ENCODE measurements at places on chromosomes 12 and 14. TPM values are rescaled to one million over a fixed set of nuclear protein-coding genes. Genes with fewer than 3 reads are reported as not detected.
A peak's percentile ranks its signal among the peaks of the same experiment; 100 is the strongest.

Gene PYGL
- 24.3 TPM for total RNA-seq

Gene HCAR3
- total RNA-seq, result 1.8 TPM

Gene SLC6A13
- total RNA-seq, result not detected

Gene NTS
- total RNA-seq, result not detected

Gene GLIPR1L2
- not detected for total RNA-seq

Gene CD163L1
- 99.5 TPM for total RNA-seq

Gene LRP10
- total RNA-seq, result 112 TPM

Gene SCN8A
- 1.3 TPM for total RNA-seq

Gene GALNT9
- total RNA-seq, result not detected

Gene CLEC6A
- not detected for total RNA-seq

DNA sequence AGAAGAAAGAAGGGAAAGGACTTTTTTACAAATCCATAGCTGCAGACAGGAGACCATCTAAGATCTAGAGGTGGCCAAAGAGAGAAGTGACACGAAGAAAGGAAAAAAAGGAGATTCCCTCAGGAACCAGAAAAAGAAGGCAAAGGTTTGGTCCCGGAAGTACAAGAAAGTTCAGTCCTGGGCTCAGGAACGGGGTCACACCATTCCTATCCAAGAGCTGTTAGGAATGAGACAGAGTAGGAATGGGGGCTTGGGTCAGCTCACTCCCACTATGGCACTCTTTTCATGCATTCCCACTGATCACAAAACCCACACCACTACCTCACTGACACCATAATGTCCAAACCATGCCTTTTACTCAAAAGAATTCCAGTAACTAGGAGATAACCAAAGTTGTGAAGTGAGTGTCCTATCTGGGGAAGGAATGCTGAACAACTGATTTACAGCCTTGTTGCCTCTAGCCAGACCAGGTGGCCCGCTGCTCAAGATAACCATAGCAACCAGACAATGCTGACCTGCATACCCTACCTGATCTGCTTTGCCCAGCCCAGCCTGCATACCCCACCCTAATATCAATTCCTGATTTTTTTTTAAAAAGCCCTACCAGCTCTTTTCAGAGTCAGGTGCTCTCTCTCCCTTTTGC, 8.4 kb downstream of the PPP2R3C start:
- no peaks in the 10 kb centered on the region for H3K4me1 ChIP-seq
- no peak overlapping the region for H3K27ac ChIP-seq
- no peak for DNase-seq
- no peaks in the 10 kb centered on the region for H3K27me3 ChIP-seq

DNA sequence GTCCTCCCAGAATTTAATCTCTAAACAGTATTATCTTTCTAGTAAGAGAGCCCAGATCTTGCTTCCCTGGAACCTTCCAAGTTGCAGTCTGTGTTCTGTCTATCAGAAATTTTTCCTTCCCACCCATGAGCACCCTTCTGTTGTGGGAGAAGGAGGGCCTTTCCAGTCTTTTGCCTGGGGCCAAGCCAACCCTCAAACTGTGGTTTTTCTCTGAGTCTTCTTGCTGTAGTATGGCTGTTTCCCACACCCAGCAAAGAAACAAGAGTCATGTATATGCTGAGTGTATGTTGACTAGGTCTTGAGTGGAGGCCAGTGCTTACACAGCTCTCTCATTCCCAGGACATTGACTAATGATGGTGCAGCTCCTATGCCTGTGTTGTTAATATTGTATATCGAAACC, 104.5 kb downstream of the TGFB3 start:
- no peak for DNase-seq
- H3K27ac ChIP-seq, result no peak overlapping the region

DNA sequence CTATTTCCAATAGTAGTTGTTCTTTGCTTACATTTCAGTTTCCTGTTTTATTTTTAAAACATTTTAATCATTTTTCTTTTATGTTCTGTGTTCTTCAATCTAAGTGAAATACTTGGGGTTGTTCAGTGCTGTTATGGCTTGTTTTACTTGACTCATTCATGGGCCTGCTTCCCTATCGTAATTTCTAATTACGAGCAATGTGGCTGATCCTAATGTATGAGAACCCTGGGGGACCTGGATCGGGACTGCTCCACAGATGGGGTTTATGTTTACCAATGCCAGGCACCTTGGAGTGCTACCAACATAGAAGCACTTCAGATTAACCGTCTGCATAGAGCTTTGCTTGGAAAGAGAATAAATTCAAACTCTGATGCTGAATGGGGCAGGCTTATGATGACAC, 29.8 kb downstream of the TECPR2 start:
- no peak overlapping the region for H3K27ac ChIP-seq
- no peak overlapping the region for H3K4me3 ChIP-seq
- DNase-seq, result no peak
- H3K27me3 ChIP-seq, result no peaks in the 10 kb centered on the region
- H3K4me1 ChIP-seq, result peaks cover 17% of the 10 kb centered on the region

DNA sequence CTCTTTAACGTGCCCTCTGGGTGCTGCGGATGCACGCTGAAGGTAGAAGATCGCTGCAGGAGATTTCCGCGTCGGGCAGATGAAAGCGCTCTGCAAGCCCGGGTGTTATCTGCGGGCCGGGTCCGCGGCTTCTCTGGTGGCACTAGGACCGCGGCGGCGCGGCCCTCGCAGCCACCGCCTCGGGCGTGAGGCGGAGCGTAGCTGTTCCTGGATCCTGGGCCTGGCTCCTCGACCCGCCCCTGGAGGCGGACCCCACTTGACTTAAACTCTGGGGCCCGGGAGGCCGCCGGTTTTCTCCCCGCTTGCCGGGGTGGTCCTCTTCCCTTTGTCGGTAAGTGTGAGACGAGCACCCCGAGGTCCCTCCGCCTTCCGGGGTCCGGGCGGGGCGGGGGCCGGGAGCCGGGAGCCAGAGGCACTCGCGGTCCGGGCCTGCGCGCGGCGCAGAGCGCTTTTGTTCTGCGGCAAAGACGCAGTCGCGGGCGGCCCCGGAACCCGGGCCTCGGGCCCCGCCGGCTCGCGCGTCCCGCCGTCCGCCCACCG, at the start of gene RESF1:
RESF1 (plus strand) TSS at position 255 of the 540 bp plus-strand sequence. CDS start 21,541 bp downstream, outside the sequence.
- DNase-seq, result peak; percentile 97
- peak within 1 kb of the TSS; percentile 65 for H3K4me3 ChIP-seq
- peaks cover 60% of the 10 kb centered on the region for H3K4me1 ChIP-seq
- H3K27me3 ChIP-seq, result no peaks in the 10 kb centered on the region
- peaks cover 27% of the 10 kb centered on the region for H3K36me3 ChIP-seq
- H3K27ac ChIP-seq, result peak within 1 kb of the TSS; percentile 97

DNA sequence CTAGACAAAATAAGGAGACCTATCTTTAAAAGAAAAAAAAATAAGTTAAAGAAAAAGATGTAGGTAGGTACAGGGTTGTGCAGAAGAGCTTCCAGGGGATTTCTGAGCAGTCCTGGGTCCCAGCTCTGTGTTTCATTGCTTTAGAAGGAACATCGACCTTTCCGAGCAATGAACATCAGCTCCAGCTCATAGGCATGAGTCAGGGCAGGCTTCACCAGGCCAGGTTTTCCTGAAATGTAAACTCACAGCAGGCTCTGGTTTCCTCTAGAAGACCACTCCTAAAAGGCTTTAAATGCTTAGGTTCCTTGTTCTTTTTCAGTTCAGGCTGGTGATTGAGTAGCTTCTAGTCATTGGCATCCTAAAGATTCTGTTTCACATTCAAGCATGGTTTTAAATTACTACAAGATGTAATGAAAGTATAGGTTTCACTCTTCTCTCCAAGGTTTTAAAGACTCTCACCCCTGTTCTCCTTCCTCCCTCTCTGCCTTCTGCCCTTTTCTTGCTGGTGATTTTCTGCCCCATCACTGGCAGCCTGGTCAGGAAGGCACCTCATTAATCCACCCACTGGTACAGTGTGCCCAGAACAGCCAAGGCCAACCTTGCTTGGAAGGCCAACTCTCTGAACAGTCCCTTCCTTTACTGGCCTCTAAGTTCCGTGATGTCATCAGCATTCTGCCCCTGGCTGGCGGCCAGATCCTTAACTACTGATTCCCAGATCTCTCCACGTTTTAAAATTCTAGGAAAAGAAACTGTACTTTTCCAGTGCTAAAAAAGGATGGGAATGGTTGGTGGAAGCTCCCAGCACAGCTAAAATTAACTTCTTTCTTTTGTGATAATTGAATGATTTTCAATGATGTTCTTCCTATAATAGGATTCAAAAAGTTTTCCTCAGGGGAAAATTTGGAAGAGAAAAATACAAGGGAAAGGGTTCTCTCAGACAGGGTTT, 109.4 kb upstream of the HIF1A start:
- DNase-seq, result peak; percentile 85
- peak overlapping the region; percentile 59 for H3K27ac ChIP-seq
- H3K36me3 ChIP-seq, result no peaks in the 10 kb centered on the region
- H3K4me1 ChIP-seq, result peaks cover 10% of the 10 kb centered on the region

DNA sequence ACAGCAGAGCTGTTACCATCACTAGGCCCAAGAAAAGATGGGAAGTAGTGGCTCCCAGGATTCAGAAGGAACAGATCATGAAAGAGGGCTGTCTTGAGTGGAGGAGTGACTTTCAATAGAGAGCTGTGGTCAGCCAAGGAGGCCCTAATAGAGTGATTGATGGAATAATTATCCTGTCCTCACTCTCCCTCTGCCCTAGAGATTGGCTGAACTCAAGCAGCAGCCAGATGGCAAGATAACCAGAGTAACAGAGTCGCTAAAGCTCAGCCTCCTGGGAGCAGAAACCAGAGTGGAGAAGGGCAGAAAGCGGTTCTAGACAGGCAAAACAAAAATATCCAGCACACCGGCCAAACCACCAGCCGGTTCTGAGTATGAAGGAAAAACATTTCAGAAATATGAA, 23.1 kb downstream of the GMFB start:
- no peaks in the 10 kb centered on the region for H3K36me3 ChIP-seq
- DNase-seq, result no peak
- H3K4me3 ChIP-seq, result no peak overlapping the region

DNA sequence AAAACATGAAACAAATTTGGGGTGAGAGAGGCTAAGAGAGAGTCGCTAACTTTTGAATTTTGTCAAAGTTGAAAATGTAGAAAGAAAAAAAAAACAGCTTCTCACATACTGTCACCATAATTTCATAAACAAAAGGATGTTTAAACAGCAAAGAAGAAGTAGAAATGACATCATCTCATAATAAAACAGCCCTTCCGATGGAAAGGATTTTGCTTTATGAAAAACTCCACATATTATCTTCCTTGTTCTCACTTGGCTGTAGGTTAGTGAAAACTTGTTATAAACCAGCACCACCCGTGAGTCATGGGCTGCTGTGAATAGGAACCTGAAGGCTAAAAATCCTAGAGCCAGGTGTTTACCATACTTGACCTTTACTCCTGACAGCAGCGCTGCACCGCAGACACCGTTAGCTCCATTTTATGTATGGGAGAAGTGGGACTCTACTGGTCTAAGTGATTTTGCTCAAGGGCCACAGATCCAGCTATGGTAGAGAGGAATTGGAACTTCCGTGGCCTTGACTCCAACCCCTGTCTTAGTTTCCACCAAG, 63.0 kb upstream of the VRK1 start:
- no peak overlapping the region for H3K4me3 ChIP-seq
- H3K4me1 ChIP-seq, result no peaks in the 10 kb centered on the region
- no peak for DNase-seq
- no peaks in the 10 kb centered on the region for H3K36me3 ChIP-seq

- no peak overlapping the region for H3K27ac ChIP-seq
- no peaks in the 10 kb centered on the region for H3K4me1 ChIP-seq
- no peak for DNase-seq
- H3K27me3 ChIP-seq, result no peaks in the 10 kb centered on the region
- H3K36me3 ChIP-seq, result no peaks in the 10 kb centered on the region
Observed at GRCh38 chr14:79062226-79062625, 892.1 kb downstream of the NRXN3 start.

GRCh38 chr14:72024043-72024407, 91.8 kb downstream of the RGS6 start:
- peak; percentile 53 for DNase-seq
- no peak overlapping the region for H3K27ac ChIP-seq
- no peaks in the 10 kb centered on the region for H3K36me3 ChIP-seq
- H3K4me1 ChIP-seq, result no peaks in the 10 kb centered on the region

GRCh38 chr12:82146740-82147139, 211.4 kb downstream of the CCDC59 start:
- no peaks in the 10 kb centered on the region for H3K27me3 ChIP-seq
- DNase-seq, result no peak
- H3K4me3 ChIP-seq, result no peak overlapping the region
- no peaks in the 10 kb centered on the region for H3K36me3 ChIP-seq

- H3K27ac ChIP-seq, result no peak overlapping the region
- no peaks in the 10 kb centered on the region for H3K27me3 ChIP-seq
- no peaks in the 10 kb centered on the region for H3K36me3 ChIP-seq
- DNase-seq, result peak; percentile 35
Observed at GRCh38 chr12:76643438-76643837, 83.9 kb upstream of the OSBPL8 start.

- H3K27ac ChIP-seq, result no peak overlapping the region
- DNase-seq, result no peak
- H3K4me3 ChIP-seq, result no peak overlapping the region
- peaks cover 59% of the 10 kb centered on the region for H3K4me1 ChIP-seq
- H3K36me3 ChIP-seq, result no peaks in the 10 kb centered on the region
Observed at GRCh38 chr14:55281316-55281839, 10.2 kb downstream of the FBXO34 start.

GRCh38 chr12:13090054-13090453, 13.4 kb downstream of the GSG1 start:
- no peak for DNase-seq
- H3K36me3 ChIP-seq, result peaks cover 7% of the 10 kb centered on the region
- H3K27ac ChIP-seq, result no peak overlapping the region

DNA sequence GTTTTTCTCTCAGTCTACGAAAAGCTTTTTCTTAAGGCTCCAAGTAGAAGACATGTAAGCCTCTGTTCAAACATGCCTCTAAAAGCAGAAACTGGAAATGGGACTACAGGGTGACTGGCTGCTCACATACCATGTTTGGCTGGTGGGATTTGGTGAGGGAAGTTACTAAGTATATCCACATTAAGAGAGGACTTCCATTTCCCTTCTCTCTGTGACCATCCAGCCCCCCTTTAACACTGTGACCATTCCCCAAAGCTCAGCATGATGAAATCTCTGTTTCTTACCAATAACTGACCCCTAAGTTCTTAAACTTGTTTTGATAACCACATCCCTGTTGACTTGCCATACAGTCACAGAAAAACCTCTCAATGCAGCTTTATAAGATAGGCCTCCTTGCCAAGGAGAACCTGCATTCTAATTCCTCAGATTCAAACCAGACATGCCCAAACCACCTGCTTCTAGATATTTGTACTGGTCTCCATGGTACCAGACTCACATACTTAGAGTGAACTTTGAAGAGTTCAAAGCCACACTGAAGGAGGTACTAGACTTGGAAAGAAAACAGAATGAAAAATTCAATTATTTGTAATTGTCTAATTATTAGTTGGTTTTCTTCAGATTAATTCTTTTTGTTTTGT, 102.2 kb downstream of the VEZT start:
- H3K4me3 ChIP-seq, result no peak overlapping the region
- H3K36me3 ChIP-seq, result no peaks in the 10 kb centered on the region
- no peaks in the 10 kb centered on the region for H3K27me3 ChIP-seq
- H3K4me1 ChIP-seq, result peaks cover 4% of the 10 kb centered on the region

GRCh38 chr14:63833728-63834127, 19.1 kb upstream of the SYNE2 start:
- H3K4me1 ChIP-seq, result no peaks in the 10 kb centered on the region
- no peak overlapping the region for H3K4me3 ChIP-seq
- DNase-seq, result no peak
- no peaks in the 10 kb centered on the region for H3K27me3 ChIP-seq

- H3K36me3 ChIP-seq, result no peaks in the 10 kb centered on the region
- no peak for DNase-seq
- H3K27ac ChIP-seq, result no peak overlapping the region
- no peak overlapping the region for H3K4me3 ChIP-seq
- no peaks in the 10 kb centered on the region for H3K4me1 ChIP-seq
- H3K27me3 ChIP-seq, result peaks cover 19% of the 10 kb centered on the region
Observed at GRCh38 chr12:115455268-115455681, 771.3 kb upstream of the TBX3 start.

GRCh38 chr14:25837551-25837965, 760.3 kb downstream of the NOVA1 start:
- H3K36me3 ChIP-seq, result no peaks in the 10 kb centered on the region
- H3K27ac ChIP-seq, result no peak overlapping the region
- H3K4me3 ChIP-seq, result no peak overlapping the region
- peak; percentile 14 for DNase-seq
- H3K27me3 ChIP-seq, result no peaks in the 10 kb centered on the region

Data from stomach (tissue), 19 donors.